Amniotic stem cell (primary cell): ENCODE measurements at places on chromosomes 13 and 19.

DNA sequence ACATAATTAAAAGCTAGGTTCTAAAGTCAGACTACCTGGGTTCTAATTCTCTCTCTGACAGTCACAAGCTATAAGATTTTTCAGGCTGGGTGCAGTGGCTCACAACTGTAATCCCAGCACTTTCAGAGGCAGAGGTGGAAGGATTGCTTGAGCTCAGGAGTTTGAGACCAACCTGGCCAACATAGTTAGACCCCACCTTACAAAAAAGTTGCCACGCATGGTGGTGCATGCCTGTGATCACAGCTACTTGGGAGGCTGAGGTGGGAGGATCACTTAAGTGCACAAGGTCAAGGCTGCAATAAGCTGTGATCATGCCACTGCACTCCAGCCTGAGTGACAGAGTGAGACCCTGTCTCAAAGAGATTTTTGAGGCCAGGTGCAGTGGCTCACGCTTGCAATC is 6.0 kb downstream of the NFKBID start:
- no peak for DNase-seq

DNA sequence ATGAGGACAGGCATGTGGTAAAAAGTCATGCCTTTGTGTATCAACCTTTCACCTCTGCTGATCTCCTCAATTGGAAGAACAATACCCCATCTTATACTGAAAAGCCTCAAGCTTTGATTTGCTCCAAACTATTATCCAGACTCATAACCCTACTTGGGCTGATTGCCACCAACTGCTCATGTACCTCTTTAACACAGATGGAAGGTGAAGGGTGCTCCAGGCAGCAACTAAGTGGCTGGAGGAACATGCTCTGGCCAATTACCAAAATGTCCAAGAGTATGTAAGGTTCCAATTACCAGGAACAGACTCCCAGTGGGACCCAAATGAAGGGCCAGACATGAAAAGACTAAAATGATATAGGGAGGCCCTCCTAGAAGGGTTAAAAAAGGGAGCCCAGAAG is 78.3 kb downstream of the ZNF486 start:
- no peak for DNase-seq

DNA sequence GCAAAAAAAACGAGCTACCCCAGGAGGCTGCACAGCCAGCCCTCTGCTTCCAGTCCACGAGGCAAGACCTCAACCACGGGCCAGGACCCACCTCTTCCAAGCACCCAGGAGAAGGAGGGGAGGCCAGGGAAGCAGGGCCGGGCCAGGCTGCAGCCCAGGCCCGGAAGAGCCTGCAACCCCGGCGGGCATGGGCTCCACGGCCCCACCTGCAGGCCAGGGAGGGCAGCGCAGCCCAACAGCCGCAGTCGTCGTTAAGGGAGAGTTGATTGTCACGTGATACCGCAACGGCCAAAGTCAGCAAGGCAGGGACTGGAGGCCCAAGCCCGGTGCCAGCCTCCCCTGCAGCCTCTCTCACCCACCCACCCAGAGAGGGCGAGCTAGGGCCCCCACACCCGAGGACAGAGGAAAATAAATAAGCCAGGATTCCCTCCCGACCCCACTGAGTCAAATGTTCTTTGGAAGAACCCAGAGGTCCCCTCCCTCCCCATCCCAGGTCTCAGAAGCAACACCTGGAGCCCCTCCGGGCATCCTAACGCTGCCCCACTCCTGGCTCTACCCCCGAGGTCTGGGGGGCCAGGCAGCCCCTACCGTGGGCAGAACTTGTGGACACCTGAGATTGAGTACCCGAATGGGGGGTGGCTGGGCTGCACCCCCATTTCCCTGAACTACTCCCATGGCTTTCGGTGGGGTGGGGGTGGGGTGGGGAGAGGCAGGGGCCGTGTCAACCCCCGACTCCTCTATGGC is 5.2 kb upstream of the REXO1 start:
- no peak for DNase-seq

DNA sequence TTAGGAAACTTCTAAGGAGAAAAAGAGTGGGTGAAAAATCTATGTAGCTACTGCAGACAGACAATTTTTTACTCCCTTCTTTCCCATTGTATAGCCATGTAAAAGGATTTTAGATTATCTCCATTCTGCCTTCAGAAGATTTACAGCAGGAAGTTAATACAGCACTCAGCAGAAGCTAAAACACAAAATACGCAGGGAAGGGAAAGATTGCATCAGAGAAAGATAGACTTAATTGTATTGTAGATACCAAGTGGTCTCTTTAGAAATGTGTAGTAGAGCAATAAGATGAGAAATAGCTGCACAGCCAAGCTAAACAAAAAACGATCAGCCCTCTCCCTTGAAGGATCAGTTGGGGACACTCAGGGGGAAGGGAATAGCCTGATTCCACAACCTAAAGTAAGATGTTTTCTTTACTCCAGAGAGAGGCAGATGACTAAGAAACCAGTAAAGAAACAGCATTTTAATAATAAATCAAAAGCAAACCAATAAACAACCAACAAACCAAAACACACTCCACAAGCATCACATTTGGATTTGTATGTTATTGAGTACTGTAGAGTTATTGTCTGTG is 236.7 kb upstream of the SLITRK1 start:
- no peak for DNase-seq

- DNase-seq = no peak
Observed at GRCh38 chr13:76292726-76293125, 593.5 kb downstream of the KCTD12 start.

- DNase-seq = no peak
Observed at GRCh38 chr19:4268816-4269430, 10.1 kb upstream of the SHD start.

DNA sequence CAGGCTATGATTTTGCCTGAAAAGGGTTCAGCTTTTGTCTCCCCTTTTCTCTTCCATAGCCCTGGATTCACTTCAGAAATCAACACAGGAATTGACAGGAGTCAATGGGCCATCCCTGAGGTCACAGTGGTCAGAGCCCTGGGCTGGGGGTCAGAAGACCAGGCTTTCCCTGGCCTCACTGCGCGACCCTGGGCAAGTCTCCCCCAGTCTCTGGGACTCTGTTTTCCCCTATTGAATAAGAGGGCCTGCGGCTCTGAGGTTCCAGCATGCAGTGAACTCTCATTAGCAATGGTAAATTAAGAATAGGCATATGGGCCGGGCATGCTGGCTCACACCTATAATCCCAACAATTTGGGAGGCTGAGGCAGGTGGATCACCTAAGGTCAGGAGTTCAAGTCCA is 30.7 kb upstream of the VSTM2B start:
- DNase-seq = no peak

GRCh38 chr19:54029930-54030490 is 33.7 kb downstream of the VSTM1 start:
- DNase-seq = peak; percentile 32

GRCh38 chr13:113298043-113298945 is 1.3 kb downstream of the LAMP1 start:
- no peak for DNase-seq

DNA sequence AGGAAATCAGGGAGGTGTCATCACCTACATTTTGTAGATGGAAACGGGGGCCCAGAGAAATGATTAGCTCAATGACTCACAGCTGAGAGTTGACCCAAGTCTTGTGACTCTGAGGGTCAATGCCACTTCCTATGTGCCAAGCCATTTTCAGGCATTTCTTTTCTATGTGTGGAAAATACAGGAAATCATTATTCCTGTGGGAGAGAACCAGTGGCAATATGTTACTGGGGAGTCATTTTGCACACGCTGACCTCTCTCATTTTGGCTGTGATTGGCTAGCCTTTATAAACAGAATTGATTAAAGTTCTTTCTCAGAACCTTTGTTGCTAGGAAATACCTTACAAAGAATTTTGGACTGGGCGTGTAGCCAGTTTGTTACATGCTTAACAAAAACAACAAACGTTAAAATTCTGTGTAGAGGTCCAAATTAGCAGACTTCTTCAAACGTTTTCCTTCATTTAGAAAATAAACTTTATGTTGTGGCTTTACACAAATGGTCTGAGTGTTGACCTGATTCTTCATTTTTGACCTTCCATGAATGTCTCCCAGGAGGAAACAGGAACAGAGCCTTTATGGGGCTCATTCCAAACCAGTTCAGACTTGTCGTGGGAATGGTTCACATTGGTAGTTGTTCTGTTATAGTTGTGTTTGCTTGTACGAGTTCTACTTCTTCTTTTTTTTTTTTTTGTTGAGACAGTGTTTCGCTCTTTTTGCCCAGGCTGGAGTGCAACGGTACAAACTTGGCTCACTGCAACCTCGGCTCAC is 11.4 kb downstream of the PCCA start:
- DNase-seq = no peak

- no peak for DNase-seq
Observed at GRCh38 chr19:29370276-29370675, 155.5 kb upstream of the VSTM2B start.

DNA sequence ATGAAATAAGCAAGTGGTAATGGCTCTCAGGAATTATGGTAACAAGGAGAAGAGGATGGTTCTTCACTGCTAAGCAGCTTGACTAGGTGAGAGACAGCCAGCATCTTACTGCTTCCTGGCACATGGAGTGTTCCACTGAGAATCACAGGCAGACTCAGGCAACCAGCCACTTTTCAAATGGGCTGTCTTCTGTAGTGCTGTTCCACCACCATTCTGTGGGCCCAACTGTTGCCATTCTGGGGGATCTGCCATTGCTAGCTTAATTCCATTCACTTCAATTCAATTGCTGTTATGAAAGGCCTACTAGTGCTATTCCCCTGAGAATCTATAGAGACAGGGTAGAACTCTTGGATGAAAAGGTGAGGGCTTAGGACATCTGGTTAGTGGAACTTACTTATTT is 341.9 kb downstream of the KCNRG start:
- no peak for DNase-seq

DNA sequence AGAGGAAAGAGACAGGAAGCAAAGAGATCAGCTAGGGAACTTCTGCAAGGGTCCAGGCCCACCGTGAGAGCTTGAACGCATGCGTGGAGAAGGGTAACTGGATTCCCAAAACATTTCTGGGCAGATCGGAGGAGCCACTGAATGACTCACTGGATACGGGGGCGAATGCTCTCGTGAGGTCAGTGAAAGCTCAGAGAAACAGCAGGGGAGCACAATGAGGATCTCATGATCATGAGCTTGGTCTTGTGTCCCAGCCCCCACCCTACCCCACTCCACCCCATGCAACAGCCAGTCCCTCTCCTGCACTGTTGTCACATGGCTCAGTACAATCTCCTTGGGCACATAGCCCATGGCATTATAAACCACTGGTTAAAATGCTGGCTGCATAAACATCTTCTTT is 40.6 kb downstream of the DCLK1 start:
- DNase-seq = no peak

- peak; percentile 27 for DNase-seq
Observed at GRCh38 chr13:39051157-39051556, 12.9 kb downstream of the NHLRC3 start.

DNA sequence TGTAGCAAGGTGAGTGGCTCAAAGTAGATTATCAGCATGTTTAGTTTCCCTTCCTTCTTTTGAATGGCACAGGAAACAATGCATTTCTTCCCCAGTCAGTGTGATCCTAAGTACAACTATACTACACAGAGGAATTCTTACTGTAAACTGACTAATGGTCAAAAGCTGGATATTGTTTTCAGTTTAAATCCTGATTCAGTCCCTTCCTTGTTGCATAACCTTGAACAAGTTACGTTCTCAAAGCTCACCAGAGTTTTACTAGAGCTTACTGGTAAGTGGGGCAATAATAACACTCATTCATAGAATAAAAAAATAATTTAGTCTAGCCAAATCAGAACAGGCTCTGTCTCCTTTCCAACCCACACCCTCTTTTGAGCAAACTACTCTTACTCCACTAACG is 180.1 kb downstream of the POSTN start:
- DNase-seq = no peak

- no peak for DNase-seq
Observed at GRCh38 chr19:44799627-44800346, 9.1 kb upstream of the BCAM start.
